ENCODE measurements at places on chromosomes 12 and 14.

- no peak for DNase-seq
Observed at GRCh38 chr14:75800792-75801191, 139.7 kb downstream of the TTLL5 start.

GRCh38 chr12:15044471-15044870 is 71.6 kb downstream of the PDE6H start:
- no peak for DNase-seq

DNA sequence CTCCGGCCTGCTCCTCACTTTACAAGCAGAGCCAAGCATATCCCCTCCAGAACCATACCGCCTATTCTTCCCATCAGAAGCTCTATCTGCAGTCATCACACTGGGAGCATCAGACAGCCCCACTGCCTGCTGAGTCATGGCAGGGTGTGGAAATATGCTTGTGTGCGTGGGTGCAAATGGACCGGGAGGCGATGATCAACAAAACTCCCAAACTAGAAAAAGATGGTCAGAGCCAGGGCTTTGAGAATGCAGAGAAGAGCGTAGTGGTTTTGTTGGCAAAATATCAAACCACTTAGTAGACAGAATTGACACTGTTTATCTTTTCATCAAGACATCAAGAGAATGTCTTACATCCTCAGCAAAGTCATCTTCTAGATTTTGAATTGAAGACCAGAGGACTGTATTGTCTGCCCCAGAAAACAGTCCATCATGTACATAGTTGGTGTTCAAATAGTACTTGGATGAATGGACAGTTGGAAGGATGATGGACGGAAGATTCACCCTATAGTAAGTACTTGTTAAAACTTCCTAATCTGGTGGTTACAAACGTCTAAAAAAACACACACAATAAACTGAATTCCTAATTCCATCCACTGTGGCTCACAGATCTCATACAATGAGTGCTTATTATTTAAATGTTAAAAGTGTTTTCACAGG is 54.9 kb downstream of the VWF start:
- no peak for DNase-seq

DNA sequence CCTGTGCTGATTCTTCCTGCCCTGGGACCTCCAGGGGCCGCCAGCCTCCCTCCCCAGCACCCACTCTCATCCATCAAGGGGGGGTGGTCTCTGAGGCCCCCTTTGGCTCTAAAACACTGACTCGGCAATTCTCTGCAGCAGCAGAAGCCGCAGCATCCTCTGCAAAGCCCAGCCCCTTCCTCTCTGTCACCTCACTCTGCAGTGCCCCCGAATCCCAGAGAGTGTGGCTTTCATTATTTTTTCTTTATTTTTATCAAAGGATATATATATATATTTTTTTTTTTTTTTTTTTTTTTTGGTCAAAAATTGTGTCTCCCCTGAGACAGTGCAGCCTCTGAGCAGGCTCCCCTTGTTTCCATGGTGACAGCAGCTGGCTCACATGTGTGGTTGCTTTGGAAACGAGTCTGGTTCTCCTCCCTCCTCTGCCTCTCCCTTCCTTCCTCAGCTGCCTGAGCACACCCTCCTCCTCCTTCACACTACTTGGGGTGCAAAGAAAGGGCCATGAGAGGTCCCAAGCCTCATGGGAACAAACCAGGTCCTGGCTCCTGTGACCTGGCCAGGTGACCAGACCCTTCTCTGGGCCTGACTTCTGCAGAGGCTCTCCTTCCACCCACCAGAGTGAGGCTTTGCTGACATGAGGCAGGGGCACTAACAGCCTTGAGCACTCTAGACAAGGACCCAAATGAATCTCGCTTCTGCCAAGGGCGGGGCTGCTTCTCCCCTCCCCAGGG is 100.5 kb downstream of the LRRC74A start:
- peak; percentile 59 for DNase-seq

DNA sequence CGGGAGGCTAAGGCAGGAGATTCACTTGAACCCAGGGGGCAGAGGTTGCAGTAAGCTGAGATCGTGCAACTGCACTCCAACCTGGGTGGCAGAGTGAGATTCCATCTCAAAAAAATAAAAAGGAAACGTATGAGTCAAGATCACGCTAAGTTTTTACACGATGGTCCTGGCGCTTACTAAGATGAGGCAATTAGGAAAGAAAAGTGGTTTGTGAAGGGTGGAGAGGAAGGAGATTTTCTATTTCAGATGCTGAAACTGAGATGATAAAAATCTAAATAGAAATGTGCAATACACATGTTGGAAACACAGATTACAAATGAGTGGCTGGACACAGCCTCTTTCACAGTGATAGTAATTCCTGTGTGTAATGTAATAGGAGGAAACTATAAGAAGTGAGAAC is 63.2 kb downstream of the KDM5A start:
- no peak for DNase-seq

All from caudate nucleus (tissue), 63 donors.